Activated CD4-positive, alpha-beta memory T cell treated with anti-CD3 and anti-CD28 coated beads for 36 hours (primary cell): ENCODE measurements at places on chromosomes 3 and 15. TPM values are rescaled to one million over a fixed set of nuclear protein-coding genes. Genes with fewer than 3 reads are reported as not detected.

Gene SEMA4B
- 13.1 TPM for total RNA-seq

Gene TOPBP1
- total RNA-seq: 73.9 TPM

Gene CYP1A2
- not detected for total RNA-seq

Gene KPNA1
- 46.0 TPM for total RNA-seq

Gene GXYLT2
- total RNA-seq: not detected

Gene ARGFX
- total RNA-seq: not detected

Gene TRIM42
- not detected for total RNA-seq

Gene SPG21
- total RNA-seq: 73.0 TPM

Gene ATP8B4
- total RNA-seq: 4.2 TPM

Gene ARHGEF26
- total RNA-seq: 0.34 TPM
